ENCODE measurements at places on chromosomes 11 and 22.

DNA sequence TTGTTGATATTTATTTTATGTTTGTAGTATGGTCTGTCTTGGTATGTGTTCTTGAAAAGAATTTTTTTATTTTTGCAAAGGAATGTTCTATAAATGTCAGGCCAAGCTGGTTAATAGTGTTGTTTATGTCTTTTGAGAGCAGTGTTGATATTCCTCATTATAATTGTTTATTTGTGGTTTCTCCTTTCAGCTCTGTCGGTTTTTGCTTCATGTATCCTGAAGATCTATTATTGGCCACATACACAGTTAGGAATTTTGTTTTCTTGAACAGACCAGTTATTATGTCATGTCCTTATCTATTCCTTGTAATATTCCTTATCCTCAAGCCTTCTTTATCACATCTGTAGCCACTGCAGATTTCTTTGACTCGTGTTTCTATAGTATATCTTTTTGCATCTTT lies 56.5 kb downstream of the PDHX start:
- no peak for DNase-seq

- no peak for DNase-seq
Observed at GRCh38 chr11:105618343-105618955, 8.6 kb downstream of the GRIA4 start.

DNA sequence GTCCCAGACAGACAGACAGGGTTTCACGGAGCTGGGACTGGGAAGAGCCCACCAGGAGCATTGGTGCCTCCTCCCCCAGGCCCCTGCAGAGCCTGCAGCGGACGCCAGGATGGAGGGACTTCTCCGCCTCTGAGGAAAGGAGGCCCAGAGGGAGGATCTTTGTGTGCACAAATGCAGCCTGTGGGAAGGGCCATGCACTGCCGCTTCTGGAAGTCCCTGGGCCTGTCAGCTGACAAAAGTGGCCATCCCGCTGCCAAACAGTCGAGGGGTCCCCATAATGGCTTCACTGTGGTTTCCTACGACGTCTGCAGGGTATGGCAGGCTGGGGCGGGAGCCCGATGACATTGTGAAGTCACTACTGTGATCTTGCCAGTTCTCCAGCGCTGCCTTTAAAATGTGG lies 73.8 kb downstream of the TP53I11 start:
- no peak for DNase-seq

GRCh38 chr11:31817054-31817620 lies 6.0 kb upstream of the PAX6 start:
- DNase-seq, result no peak
